ENCODE measurements at places on chromosomes 7 and 10.

GRCh38 chr7:75900617-75901315 lies 14.2 kb upstream of the POR start:
- no peak for DNase-seq

- DNase-seq: no peak
Measured at GRCh38 chr10:89900554-89900953, 199.2 kb downstream of the KIF20B start.

DNA sequence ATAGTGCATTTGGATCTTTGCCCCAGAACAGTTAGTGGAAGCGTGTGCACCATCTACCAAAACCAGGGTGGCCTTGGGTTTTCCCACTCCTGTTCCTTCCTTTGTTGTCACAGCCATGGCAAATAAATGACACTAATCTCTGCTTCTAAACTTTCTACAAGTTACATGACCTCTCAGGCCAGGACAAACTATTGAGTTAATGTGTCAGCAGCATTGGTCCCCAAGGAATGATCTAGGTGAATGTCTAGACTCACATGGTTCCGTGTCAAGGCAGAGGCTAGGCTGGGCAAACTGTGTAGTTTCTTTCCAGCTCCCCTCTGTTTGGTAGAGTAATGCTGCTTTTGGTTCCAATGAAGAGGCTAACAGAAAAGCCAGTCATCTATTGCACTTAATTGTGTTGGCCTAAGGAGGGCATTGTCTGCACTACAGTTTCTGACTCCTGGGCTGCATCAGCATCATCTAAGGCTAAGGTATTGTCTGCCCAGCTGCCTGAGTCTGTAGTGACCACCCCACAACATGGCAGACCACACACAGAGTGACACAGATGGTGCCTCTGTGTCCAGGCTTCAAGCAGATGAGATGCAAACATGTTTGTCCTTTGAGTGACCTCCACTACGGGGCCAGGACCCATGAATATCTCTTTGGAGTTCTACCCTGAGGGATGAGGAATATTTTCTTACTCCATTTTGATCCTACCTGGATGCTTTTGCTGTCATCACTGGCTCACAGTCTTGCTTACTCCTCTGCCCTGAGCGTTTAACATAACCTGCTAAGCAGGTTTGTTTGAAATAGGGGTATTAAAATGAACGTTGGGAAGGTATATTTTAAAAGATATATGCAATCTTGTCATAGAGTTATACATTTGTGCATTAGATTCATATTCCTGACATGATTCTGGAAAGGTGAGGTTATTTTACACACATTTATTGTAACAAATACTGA lies 1.7 kb downstream of the CYP3A4 start:
- no peak for DNase-seq

- DNase-seq: no peak
Measured at GRCh38 chr7:141573511-141573910, 22.3 kb downstream of the AGK start.

DNA sequence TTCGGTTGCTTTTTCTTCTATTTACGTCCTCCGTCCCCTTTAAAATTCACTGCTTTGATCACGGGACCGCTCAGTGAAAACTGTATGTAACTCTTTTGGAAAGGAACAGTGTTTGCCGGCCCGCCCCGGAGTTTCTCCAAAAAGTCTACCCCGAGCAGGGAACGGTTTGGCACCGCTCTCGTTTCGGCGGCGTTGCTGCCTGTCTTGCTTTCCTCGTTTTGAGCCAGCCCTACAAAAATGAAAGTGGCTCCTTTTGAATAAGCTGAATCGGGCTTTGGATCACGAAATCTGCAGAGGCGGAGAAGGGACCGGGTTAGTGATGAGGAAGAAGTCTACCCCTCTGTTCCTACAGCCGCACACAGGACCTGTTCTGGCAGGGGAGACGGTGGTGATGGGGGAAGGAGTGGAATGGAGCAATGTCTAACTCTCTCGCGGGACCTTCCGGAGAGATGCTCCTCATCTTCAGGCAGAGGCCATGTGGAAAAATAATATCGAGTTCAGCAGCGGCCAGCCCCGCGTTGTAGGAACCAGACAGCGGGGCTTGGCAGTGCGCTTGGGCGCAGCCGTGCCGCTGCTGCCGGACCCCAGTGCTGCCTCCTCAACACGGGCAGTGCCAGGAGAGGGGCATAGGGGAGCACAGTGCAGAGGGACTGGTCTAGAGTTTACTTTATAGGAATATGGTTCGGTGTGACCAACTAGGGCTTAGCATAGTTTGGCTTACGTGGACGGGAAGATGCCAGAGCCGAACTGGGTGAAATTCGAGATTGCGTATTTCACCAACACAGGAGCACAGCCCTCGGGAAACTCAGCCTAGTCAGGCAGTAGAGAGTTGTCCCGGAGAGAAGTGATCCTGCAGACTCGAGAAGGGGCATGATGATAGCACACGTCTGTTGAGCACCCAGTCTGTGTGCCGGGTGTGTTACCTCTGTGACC lies 1.4 kb downstream of the HTRA1 start:
- no peak for DNase-seq

- DNase-seq: no peak
Measured at GRCh38 chr7:69211336-69211735, 386.9 kb upstream of the AUTS2 start.

DNA sequence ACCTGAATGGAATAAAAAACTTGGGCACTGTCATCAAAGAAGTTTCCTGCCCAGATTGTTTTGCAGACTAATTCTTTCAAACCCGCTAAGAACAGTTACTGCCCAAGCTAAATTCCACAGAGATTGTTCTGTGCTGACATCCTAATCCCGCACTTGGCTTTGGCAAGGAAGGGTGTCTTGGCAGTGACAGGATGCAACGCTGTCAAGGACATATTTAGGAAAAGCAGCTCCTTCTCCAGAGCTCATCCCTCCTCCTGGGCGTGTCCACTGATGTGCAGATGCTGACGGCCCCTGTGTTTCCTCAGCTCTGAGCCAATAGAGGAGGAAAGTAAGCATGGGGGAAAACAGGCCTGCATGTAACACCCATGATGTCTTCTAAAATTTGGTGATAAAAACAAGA lies 74.2 kb downstream of the EEPD1 start:
- no peak for DNase-seq

DNA sequence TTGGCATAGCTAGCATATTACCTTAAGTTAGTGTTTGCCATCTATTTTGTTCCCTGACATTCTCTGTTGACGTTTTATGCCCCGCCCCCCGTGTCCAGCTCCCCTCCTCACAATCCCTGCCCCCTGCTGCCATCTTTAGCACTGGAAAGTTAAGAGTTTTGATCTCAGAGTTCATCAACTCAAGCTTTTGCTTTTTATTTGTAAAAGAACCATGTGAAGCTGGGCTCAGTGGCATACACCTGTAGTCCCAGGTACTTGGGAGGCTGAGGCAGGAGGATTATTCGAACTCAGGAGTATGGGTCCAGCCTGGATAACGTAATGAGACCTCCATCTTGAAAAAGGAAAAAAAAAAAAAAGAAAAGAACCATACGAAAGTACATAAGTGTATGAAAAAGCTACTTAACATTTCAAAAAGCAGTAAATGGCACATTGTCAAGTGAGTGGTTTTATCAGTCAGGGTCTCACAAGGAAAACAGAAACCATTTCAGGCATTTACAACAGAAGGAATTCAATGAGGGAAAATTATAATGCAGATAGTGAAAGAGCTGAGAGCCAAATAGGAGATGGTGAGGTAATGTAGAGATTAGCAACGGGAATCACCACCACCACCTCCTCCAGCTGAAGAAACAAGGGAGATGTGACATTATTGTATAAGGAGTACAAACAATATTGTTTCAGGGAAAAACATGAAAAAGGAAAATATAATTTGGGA lies 64.9 kb downstream of the MCU start:
- DNase-seq: peak; percentile 33

DNA sequence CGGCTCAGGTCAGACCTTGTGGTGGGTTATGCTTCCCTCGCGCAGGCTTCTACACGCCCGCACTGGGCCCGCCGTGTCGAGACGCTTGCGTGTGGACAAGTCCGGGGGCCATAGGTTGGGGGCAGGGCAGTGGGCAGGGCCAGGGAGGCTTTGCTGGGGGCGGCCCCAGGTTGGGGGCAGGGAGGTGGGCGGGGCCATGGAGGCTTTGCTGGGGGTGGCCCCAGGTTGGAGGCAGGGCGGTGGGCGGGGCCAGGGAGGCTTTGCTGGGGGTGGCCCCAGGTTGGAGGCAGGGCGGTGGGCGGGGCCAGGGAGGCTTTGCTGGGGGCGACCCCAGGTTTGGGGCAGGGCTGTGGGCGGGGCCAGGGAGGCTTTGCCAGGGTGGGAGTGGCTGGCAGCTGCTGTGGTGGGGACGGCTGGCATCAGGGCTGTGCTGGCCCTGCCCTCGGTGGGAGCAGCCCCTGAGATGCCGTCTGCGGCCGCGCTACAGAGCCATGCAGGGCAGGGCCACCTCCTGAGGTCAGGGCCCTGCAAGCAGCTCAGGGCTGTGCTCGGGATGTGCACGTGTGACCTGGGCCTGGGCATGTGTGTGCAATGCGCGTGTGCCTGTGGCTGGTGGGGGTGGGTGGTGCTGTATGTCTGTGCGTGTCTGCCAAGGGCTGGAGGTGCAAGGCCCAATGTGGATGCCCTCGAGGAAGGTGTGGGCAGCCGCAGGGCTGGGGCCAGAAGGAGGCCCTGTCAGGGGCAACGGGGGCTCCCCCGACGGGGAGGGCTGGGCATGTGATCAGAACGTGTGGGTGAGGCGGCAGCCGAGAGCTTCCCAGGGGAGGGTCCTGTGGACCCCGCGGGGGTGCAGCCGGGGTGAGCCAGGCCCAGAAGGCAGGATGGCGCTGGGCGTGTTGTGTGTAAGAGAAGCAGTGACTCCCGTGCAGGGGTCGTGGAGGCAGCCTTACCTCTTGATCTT lies 72.5 kb upstream of the NKX6-2 start:
- DNase-seq: no peak

DNA sequence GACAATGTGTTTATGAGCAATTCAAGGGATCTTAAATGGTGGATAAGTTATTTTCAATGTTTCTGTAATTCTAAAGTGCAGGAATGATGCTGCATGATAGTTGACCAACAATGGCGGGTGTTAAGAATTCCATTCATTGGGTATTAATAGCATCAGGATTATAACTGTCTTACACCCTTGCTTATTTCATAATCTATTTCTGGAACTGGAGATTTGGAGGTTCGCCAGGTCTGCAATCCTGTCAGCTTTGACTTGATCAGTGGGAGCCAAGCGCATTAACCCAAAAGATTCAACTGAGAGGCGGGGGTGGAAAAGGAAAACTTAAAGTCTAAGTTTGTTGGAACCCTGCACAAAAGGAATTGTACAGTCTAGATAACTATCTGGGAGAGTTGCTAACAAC lies 114.9 kb upstream of the ZEB1 start:
- DNase-seq: no peak

- DNase-seq: no peak
Measured at GRCh38 chr7:33596686-33597085, 308.7 kb upstream of the BMPER start.

GRCh38 chr10:63206997-63207811 lies 74.1 kb downstream of the NRBF2 start:
- no peak for DNase-seq

GRCh38 chr7:125675640-125676039 lies 746.0 kb upstream of the POT1 start:
- DNase-seq: no peak

GRCh38 chr10:130036296-130037065 lies 72.4 kb upstream of the EBF3 start:
- DNase-seq: no peak

- DNase-seq: no peak
Measured at GRCh38 chr10:111561124-111561523, 484.3 kb downstream of the ADRA2A start.

- no peak for DNase-seq
Measured at GRCh38 chr7:100132697-100133151, 6.0 kb downstream of the MBLAC1 start.

DNA sequence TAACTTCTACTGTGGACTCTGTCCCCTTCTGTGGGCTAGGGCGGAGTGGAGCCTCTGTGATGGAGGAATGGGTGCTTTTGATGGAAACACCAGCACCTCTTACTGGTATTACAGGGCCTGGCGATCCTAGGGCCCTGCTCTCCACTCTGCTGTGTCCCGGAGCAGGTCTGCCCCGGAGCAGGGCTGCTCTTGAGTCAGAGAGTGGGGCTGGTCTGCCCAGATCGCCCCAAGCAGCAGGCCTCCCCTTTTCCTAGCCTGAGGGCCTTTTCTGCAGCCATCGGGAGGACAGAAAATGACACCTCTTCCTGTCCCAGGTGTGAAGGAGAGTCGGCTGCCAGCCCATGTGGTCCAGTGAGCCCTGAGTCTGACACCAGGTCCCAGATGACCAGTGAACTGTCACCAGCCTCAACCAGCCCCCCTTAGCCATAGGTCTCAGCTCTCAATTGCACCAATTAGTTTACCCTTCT lies 1.4 kb downstream of the ZNF282 start:
- DNase-seq: no peak

- no peak for DNase-seq
Measured at GRCh38 chr10:71677261-71677660, 42.3 kb downstream of the C10orf105 start.

DNA sequence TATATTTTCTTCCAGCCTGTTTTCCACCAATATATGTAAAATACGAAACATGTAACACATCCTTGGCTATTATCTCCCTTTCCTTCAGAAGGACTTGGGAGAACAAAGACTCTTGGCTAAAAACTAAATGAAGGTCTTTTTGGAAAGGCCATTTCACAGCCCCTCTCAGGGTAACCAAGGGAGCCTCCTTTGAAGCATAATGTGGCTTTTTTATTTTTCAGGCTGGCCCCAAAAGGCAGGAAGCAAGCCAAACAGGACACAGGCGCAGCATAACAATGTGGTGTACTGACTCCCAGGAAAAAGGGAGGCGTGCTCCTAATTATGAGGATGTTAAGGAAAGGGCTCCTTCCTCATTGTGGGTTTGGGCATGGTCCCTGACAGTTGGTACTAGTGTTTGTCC lies 30.3 kb upstream of the CCSER2 start:
- DNase-seq: no peak

DNA sequence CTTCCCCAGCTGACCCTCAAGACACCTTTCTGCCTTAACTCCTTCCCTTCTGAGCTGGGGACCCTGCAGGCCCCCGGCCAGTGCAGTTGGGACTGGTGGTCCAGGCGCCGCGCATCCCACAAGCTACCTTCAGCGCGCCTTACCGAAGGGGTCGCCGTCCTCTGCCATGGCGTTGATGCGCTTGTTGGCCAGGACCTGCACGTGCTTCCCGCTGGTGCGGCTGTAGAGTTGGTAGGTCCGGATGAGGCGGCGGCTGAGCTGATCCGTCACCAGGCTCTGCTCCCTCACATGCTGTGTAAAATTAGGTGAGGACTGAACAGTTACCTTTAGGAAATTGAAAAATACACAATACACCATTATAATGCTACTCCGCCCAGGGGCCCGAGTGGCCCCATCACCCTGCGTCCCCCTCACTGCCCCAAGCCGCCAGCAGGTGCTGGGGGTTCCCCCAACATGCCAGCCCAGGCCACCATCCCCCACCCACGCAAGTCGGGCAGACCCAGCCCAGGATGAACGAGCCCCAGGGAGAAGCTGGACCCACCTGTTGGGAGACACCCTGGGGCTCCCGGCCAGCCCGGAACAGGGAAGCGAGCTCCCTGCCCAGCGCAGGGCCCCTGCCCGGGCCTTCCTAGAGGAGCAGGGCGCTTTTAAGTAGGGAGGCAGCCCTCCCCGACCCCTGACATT lies 1.2 kb downstream of the FGF8 start:
- no peak for DNase-seq

Measured in iPS DF 6.9 (cell line).